MCF 10A (cell line): ENCODE measurements at places on chromosomes 3 and 15.

GRCh38 chr3:18070944-18071343 lies 328.5 kb upstream of the TBC1D5 start:
- no peak for DNase-seq

- DNase-seq: peak; percentile 64
Observed at GRCh38 chr15:78944669-78945407, at the start of gene CTSH. TSS of gene CTSH (minus strand) at chr15:78945046. CDS start at chr15:78944981, 65 bp downstream.

DNA sequence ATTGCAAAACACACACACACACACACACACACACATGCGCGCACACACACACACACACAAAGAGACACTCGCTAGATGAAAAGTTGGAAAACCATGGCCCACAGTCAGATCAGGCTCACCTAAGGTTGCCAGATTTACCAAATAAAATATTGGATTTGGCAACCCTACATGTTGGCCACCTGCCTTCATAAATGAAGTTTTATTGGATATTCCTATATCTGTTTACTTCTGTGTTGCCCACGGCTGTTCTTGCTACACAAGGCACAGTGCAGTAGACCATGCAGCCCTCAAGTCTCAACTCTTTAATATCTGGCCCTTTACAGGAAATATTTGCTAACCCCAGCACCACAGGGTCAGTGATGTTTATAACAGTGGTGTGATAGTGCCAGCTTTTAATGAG lies 445.0 kb upstream of the PROK2 start:
- DNase-seq: no peak

DNA sequence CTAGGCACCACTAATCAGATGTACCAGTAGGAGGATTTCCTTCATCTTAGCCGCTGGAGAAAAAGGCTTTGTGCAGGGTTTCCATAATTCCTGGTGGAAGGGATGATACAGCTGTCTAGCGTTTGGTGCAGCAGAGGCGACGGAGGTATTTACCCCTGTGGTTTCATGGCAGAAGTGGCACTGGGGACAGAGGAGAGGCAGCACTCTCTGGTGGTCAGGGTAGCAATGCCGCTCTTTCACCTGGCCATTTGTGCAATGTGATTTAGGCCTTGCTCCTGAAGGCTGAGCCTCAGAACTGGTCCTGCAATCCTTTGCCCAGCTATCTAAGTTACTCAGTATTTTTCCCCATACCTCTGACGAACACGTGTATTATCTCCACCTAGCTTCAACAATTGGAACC lies 47.1 kb upstream of the BNIP2 start:
- no peak for DNase-seq
